ENCODE measurements at places on chromosomes 1 and 21.

- DNase-seq, result no peak
Observed at GRCh38 chr1:233020426-233020825, 70.0 kb downstream of the NTPCR start.

DNA sequence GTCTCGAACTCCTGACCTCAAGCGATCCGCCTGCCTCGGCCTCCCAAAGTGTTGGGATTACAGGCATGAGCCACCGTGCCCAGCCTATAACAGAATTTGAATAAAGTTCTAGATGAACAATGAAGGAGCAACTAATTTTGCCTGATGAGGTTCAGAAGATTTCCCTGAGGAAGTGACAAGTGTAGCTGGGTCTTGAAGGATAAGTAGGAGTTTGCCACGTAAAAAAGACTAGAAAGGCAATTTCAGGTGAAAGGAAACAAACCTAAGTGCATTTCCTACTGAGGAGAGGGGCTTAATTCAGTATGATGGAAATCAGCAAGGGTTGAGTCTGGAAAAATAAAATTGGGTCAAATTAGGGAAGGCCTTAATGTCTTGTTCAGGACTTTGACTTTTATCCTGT lies 18.6 kb upstream of the DMRTB1 start:
- no peak for DNase-seq

DNA sequence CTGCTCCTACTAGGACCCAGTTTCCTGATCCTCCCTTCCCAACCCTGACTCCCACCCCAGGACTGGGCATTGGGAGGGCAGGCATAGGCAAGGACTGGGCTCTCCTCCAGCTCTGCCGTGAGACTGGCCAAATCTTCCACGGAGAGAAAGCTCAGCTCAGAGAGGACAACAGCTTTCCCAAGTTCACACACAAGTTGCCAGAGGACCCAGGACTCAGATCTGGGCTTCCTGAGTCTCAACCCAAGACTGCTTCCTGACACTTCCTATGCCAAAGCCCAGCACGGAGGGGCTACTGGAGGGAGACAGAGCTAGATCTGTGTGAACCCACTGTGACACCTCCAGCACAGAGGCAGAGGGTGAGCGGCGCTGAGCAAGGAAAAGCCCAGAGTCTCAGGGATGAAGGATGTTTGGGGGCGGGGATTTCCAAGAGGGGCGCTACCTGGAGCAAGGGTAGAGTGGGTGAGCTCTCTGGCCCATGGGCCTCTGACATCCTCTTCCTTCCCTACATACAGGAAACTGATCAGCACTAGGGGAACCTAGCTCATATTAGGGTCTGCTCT lies 7.1 kb downstream of the PDZK1IP1 start:
- DNase-seq, result no peak

DNA sequence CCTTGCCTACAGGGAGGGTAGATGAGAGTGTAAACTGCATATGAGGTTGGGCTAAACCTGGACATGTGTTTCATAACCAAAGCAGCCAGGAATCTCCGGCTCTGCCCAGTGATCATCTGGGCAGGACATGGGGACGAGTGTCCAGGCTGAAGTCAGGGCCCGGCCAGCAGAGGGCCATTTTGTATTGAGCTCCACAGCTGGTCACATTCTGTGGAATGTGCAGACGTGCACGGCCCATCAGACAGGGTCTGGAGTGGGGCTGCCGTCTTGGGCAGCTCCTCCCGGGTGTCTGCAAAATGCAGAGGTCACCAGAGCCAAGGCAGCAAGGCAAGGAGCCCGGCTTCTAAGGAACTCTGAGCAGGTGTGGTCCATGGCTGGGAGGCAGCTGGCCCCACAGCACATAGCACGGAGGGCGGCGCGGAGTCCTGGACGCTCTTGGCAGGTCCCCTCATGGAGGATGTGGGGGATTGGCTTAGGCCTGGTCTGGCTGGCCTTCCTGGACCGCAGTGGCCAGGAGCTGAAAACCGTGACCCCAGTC lies 6.2 kb downstream of the LRRC3 start:
- DNase-seq, result no peak

DNA sequence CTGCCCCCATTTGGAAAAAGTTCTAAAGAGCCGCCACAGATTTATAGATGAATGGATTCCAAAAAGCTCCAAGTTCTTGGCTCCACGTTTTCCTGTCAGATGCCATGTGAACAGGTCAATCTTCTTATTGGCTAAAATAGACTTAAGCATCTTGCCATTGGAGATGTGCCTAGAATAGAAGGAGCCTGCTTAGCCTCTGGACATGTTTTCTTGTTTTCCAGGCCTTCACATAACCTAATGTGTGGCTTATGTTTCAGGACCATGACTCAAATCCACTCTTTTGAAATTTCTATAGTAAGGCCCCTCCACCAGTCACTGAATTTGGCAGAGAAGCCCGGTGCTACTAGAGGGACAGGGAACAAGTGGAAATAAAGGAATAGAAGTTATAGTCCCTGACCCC lies 31.5 kb downstream of the PHC2 start:
- no peak for DNase-seq

GRCh38 chr1:226762988-226763904 lies 24.2 kb upstream of the ITPKB start:
- peak; percentile 48 for DNase-seq

DNA sequence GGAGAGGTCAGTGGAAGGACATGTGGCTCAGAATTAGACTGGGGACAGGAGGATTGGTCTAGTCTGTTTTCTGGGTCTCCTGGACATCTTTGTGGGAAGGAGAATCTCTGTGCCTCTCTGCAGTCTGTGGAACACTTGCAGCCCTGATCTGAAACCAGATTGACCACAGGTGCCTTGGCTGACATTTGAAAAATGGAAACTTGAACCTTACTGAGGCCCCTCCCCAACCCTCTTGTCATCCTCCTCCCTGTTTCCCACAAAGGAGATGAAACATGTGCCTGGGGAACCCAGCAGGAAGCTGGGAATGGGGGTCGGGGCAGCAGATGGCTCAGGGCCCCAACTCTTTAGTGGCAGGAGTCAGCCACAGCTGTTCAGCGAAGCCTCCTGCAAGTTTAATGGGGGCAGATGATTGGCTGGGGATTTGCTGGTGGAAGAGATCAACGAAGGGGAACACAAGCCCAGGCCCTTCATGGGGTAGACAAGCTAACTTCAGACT lies 18.1 kb downstream of the VASH2 start:
- DNase-seq, result peak; percentile 89

DNA sequence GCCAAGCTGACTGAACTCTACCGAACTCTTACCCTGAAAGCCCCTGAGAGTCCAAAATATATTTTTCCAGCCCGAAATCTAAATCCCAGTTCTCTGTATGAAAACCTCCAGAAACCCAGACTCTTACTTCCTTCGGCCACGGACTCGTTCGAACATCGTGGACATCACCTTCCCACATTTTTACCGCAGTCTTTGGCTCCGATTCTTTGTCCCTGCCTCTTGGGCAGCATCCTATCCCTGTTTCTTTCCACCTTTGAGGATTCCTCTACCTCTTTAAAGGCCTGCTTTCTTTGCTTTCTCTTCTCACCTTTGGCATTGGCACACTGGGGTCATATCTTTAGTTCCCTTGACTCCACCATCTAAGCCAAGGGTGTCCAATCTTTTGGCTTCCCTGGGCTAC lies 932 bp upstream of the USP24 start:
- no peak for DNase-seq

DNA sequence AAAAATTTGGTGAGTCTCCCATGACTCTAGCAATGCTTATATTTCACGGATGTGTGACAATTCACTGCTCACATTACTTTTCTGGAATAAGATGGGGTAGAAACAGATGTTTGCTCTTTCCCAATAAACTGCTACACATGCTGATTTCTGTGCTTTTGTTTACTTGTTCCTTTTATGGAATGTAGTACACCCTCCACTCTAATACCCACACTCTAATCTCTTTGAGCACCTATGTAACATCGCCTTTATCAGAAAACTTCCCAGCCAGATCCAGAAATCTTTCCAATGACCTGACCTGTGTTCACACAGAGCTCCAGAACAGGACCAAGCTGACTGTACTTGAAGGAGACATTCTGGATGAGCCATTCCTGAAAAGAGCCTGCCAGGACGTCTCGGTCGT lies 4.2 kb downstream of the HSD3B2 start:
- DNase-seq, result no peak

- no peak for DNase-seq
Observed at GRCh38 chr1:224666913-224667312, 50.8 kb downstream of the CNIH3 start.

DNA sequence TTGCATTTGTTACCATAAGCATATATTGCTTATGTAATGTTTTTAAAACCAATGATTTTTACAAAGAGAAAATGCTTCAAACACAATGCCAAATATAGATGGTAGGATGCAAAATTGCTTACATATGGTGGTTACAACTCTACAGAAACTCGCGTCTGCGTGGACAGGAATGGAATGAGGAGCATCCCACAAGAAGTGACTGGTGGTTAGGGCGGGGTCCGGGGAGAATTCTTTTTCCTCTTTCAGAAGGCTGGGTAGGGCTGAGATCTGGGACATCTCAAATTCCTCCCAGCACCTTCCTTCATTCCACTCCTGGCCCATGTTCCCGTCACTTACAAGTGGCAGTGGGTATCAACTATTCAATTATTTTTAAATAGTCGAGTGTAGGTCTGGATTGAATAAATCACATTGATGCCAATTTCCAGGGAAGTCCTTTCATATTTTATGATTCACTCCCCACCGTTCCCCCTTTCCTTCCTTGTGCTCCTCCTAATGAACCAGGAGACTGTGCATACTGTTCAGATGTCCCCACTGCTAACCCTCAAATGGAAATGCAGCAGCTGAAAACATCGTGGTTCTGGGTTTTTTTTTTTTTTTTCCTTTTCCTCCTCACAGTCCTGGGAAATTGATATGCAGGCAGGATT lies 174.5 kb upstream of the POU3F1 start:
- no peak for DNase-seq

GRCh38 chr1:43446388-43446740 lies 7.4 kb downstream of the HYI start:
- no peak for DNase-seq

GRCh38 chr1:192735298-192735915 lies 73.4 kb upstream of the RGS2 start:
- DNase-seq, result no peak

DNA sequence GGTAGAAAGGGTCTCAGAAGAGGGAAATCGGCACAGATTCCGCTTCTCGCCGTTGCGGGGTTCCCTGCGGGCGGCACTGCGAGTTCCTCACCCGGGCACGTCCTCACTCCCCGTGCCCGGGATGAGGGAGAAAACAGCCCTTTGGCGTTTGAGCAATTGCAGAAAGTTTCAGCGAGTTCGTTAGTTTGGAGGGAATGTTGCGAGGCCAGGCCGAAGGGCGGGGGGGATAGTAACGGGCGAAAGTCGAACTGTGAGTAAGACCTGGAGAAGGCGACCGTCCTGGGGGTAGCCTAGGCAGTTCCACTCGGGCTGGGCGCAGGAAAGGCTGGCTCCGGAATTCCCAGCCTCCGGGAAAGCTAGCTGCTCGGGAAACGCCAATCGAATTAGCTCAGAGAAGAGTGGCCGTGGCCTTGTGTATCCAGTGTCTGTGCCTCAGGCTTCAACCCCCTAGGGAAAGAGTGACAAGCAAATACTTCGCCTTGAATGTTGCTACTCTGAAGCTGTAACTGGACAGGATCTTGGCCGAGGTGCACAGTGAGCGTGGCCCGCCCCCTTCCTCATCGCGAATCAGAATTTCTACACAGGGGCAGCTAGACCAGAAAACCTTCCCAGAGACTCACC lies 787 bp downstream of the PTGFR start:
- DNase-seq, result peak; percentile 1

DNA sequence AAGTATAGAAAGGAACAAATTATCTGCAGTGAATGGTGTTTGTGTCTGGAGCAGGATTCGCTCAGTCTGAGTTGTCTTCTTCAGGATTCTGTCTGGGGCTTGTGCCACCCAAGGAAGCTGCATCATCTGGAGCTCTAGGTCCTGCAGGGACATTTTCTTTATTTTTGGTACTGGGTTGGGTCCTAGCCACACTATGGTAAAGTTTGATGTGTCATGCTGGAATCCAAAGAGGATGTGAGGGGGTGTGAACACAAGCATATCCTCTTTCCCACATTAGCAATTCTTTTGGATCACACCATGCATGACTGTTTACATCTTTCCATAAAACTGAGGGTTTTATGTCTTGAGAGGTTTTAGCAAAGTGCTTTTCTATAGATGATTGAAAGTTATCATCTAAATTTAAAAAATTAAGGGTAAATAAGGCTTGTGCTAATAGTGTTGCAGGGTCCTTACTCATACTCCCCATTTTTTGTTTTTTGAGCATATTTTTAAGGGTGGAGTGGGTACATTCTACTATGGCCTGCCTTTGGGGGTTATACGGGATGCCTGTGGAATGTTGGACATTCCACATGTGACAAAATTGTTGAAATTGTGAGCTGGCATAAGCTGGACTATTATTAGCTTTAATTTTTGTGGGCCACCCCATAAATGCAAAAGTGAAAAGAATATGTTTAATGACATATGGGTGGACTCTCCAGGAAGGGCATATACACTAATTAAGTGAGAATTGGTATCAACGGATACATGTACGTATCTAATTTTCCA lies 152.0 kb upstream of the HMCN1 start:
- no peak for DNase-seq

DNA sequence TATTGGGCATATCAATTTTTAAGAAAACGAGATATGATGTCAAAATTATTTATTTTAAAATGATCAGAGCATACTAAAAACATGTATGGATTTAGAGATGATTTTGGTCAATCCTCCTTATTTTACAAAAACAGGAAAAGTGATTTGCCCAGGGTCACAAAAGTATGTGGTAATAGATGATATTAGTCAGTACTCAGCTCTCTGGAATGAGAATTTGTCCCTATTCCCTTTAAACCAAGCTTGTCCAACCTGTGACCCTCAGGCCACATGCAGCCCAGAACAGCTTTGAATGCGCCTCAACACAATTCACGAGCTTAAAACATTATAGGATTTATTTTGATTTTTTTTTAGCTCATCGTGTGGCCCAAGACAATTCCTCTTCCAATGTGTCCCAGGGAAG lies 104.7 kb downstream of the AKT3 start:
- no peak for DNase-seq

DNA sequence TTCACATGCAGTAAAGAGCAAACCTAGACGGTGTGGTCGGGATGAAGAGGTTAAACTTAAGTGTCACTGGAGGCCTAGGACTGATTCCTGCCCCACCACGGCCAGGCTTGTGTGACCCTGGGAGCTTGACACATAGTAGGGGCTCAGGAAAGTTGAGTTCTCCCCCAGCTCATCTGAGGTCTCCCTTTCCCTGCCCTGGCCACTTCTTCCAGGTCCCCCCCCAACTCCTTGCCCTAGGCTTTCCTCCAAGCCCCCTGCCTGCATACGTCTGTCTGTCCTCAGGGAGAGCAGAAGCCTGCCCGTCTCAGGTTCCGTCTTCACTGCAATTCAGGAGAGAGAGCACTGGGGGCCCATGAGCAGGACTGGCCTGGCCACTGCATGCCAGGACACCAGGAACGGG lies 225.8 kb downstream of the PTPRU start:
- DNase-seq, result no peak

- no peak for DNase-seq
Observed at GRCh38 chr21:45886610-45887026, 95.0 kb upstream of the COL6A1 start.

GRCh38 chr1:21099034-21099868 lies 77.4 kb downstream of the EIF4G3 start:
- no peak for DNase-seq

Data from NCI-H69 (cell line).